Sigmoid colon (tissue), 7 donors: ENCODE measurements at places on chromosomes 4 and X. TPM values are rescaled to one million over a fixed set of nuclear protein-coding genes. Genes with fewer than 3 reads are reported as not detected.
A peak's percentile ranks its signal among the peaks of the same experiment; 100 is the strongest.

FAM47B gene
- total RNA-seq, result not detected

TMEM47 gene
- 95.8 TPM for total RNA-seq

DNA sequence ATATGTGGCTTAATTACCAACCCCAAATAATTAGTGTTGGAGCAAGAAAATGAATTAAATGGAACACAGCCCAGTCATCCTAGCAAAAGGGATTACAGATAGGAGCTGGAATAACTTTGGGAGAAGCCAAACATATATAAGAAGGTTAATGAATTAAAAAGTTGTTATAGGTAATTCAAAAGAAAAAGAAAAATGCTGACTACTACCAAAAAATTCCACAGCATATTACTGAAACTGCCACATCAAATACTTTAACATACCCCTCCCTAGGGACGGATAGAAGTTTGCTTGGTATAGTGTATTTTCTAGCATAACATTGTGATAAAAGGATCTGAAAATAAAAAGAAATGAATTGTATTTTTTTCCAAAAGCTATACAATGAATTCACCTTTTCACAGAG is 99.5 kb downstream of the ENOX2 start:
- no peak for DNase-seq

DNA sequence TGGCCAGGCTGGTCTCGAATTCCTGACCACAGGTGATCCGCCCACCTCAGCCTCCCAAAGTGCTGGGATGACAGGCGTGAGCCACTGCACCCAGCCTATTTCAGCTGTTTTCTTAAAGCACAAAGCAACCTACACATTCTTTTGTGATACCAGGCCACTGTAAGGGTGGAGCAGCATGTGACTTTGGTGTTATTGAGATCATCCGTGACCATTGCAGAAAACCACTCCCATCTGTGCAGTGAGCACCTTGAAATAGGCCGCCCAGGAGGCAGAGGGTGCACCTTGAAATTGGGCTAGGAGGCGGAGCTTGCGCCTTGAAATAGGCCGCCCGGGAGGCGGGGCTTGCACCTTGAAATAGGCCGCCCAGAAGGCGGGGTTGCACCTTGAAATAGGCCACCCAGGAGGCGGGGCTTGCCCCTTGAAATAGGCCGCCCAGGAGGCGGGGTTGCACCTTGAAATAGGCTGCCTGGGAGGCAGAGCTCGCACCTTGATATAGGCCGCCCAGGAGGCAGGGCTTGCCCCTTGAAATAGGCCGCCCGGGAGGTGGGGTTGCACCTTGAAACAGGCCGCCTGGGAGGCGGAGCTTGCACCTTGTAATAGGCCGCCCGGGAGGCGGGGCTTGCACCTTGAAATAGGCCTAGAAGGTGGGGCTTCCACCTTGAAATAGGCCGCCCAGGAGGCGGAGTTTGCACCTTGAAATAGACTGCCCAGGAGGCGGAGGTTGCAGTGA is 9.0 kb upstream of the SLC25A6 start:
- peak; percentile 48 for DNase-seq

DNA sequence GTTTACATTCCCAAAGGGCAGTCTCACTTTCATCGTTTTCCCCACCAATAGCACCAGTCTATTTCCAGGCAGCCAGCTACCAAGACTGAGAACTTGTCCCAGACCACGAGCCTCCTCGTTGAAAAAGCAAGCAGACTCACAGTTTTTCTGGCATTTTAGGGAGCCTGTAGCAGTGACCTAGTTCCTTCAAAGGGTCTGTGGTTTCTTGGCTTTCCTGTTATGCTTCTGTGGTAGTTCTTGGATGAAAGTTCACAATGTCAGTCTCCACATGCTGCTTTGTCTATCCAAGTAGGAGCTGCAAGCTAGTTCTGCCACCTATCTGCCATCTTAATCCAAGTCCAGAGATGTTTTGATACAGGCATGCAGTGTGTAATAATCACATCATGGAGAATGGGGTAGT is 151.6 kb upstream of the ZC4H2 start:
- no peak for DNase-seq

TRIM61 gene
- 1.6 TPM for total RNA-seq

DNA sequence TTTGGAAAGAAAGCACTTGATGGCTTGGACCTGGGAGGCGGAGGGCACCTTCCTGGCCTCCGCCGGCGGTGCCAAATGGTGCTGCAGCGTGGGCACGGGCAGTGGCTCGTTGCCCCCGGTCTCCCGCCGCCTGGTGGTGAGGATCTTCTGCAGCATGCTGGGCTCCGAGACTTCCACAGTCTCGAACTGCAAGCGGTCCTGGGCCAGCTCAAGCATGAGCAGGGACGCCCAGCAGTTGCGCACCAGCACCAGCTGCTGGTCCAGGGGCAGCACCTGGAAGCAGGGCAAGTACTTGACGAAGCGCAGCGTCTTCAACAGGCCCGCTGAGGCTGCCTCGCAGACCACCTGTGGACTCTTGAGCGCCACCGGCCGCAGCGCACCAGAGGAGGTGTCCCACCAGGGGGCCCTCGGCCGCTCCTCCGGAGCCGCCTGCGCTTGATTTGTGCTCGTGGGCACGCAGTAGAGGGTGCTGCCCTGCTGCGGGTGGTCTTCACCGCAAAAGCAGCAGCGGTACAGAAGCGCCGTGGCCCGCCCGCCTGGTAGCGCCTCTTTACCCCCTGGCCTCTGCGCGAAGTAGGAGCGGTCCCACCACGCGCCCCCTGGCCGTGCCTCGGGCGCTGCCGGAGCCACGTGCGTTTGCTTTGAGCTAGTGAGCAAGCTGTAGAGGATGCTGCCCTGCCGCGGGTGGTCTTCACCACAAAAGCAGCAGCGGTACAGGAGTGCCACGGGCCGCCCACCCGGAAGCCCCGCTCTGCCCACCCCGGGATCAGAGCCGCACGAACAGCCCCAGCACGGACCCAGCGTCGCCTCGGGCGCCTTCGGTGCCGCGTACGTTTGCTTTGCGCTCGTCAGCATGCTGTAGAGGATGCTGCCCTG is 689 bp downstream of the NR0B1 start:
- DNase-seq, result no peak

UGT2B15 gene
- not detected for total RNA-seq

UGT2A2 gene
- not detected for total RNA-seq

DGAT2L6 gene
- total RNA-seq, result not detected
